ENCODE measurements at places on chromosomes 2 and 18.

- no peak for DNase-seq
Measured at GRCh38 chr2:181947273-181947672, 38.4 kb upstream of the PPP1R1C start.

DNA sequence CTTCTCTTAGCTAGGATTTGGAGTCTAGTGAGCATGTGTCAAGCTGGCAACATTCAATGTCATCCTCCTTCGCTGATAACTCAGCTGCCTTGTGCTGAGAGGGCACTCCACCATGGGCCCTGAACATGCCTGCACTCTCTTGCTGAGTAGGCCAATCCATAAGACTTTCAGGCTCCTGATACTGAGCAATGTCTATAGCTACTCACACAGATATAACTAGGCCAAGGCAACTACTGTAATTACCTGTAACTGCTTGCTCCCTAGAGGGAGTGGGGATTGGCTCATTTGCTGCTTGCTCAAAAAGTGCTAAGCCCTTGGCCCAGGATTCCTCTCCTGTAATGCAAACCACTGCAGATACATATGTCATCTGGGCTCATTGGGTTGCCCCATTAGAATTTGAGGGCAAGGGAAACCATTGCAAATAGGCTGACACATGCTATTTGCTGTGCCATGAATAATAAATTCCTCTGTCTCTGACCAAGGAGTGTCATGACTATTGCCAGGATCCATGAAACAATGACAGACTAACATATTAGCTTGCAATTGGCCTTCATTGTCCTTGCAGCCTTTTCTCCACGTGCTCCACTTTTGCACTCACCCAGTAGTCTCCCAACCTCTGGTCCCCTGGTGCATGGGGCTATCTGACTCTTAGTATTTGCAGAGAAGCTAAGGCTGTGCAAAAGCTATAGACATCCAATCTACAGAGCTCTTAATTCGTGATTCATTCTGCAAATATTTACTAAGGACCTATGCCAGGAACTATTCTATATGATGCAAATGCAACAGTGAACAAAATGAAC lies 36.9 kb upstream of the BMPR2 start:
- DNase-seq: no peak

DNA sequence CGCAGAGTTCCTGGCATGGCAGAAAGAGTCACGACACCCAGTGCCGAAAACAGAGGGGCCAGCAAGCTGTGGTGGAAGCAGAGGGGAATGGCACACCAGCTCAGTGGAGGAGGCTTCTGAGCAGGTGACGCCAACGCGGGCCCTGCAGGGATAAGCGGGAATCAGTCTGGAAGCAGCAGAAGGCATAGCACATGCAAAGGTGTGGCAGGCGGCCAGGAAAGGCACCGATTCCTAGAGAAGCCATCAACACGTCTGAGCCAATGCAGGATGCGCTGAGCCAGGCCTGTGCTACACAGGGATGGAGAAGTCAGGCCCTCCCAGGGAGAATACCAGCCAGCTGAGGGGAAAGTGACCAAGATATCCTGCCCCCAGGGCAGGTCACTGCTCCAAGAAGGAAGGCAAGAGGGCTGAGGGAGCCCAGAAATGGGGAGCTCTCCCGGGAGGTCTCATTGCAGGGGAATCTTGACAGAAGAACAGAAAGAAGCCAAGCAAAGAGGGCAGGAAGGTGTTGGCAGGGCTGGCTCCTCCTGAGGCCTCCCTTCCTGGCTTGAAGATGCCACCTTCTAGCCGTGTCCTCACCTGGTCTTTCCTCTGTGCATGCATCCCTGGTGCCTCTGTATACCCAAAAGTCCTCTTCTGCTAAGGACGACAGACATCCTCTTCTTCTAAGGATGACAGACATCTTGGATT lies 16.3 kb downstream of the TEX51 start:
- DNase-seq: no peak

DNA sequence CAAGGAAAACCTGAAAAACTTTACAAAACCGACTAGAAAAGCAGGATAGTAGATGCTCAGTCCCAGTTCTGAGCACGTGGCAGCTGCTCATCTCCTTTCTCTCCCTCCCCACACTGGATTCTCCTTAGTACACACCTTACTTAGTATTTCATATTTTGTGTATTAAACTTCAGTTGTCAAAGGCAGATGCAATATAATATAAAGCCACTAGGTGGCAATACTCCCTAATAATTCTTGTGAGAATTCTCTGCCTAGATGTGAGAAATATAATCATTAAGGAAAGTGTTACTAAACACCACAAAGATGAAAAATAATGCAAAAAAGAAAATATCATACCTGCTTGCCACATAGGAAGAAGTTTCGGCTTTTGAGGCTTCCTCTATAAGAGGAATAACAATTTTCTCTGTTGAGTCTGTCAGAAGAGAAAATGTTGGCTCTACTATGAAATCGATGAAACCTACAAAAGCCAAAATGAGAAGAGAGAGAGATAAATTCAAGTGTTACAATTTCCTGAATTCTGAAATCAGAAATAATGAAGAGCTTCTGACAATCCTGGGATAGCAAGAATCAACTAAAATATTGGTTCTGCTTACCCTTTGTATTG lies 200.6 kb downstream of the PPP1R1C start:
- no peak for DNase-seq

DNA sequence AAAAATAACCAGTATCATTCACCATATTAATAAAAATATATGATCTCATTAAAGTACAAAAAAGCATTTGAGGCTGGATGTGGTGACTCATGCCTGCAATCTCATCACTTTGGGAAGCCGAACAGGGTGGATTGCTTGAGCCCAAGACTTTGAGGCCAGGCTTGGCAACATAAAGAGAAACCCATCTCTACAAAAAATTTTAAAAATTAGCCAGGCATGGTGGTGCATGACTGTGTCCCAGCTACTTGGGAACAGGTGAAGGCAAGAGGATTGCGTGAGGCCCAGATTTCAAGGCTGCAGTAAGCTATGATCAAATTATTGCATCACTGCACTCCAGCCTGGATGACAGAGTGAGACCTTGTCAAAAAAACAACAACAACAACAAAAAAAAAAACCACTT lies 75.9 kb downstream of the RAD51AP2 start:
- no peak for DNase-seq

GRCh38 chr2:64905338-64906024 lies 83.7 kb upstream of the SLC1A4 start:
- no peak for DNase-seq

- no peak for DNase-seq
Measured at GRCh38 chr18:49193897-49194296, 243.1 kb upstream of the SMAD7 start.

GRCh38 chr18:72107647-72108383 lies 436.3 kb downstream of the CBLN2 start:
- no peak for DNase-seq

- DNase-seq: peak; percentile 28
Measured at GRCh38 chr18:9971313-9971920, 57.6 kb downstream of the VAPA start.
